Activated T-helper 1 cell treated with anti-CD3 and anti-CD28 coated beads, Interleukin-2, amount 50 U/mL, for 16 hours (primary cell): ENCODE measurements at places on chromosomes 16 and 17.

DNA sequence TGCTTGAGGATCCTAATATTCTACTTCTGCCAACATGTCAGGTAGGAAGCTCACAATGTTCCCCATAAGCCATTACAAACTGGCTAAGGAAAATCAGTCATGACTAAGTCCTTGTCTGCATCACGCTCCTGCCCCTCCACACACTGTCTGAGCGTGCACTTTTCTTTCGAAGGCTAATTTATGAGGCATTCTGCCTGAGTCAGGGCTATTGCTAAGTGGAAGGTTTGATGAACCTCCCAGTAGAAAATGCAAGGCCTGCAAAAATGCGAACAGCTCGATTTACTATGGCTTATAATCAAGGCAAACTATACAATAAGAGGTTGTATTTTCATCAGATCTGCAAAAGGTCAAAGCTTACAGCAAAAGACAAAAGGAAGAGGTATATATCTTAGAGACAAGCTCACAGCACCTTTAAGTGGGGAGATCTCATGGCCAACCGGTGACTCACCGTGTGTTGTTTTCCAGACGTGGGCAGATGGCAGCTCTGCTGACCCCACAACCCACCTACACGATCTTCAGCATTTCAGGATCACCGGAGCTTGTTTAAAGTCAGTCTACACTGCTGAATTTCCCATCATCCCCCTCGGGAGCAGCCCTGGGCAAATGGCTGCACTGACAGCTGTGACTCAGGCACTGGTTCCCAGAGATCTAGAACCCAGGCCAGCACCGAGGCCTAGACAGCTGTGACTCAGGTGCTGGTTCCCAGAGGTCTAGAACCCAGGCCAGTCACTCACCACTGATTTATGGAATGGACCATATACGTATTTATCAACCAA lies 26.1 kb downstream of the MEAK7 start:
- no peak for DNase-seq

GRCh38 chr17:72609501-72609900 lies 483.0 kb downstream of the SLC39A11 start:
- no peak for DNase-seq

GRCh38 chr17:42669977-42670788 lies 6.6 kb downstream of the PLEKHH3 start:
- no peak for DNase-seq

DNA sequence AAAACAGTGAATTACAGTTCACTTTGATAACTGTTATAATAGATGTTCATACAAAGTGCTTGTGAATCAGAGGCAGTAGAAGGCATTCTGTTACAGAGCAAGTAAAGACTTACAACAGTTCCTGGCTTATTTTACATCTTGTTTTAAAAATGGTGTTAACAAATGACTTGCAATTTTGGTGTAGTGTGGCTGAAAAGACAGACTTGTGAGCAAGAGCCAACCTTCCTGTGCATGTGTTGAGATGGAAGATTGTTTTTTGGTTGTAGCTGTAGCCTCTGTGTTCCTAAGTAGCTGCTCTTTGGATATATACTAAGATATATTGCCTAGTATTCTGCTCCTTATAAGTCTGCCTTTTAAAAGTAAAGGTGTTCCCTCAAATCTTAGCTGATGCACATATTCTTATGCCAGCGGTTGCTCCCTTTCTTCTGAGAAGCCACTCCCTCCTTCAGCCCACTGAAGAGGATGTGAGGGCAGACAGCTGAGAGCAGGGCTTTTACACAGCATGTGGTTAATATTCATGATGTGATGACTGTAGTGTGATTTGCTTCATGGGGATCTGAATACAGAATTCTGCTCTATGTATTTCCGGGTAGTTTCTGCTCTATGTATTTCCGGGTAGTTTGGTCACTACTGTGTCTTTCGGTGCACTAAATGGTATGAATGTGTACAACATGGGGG lies 182.3 kb downstream of the PHKB start:
- DNase-seq: no peak

GRCh38 chr17:27624539-27624938 lies 6.4 kb upstream of the LGALS9 start:
- no peak for DNase-seq

- no peak for DNase-seq
Observed at GRCh38 chr16:30151091-30151490, 28.1 kb upstream of the MAPK3 start.

GRCh38 chr17:40311575-40311974 lies 2.6 kb downstream of the RARA start:
- no peak for DNase-seq

- no peak for DNase-seq
Observed at GRCh38 chr16:11047939-11048800, 103.8 kb downstream of the CLEC16A start.

DNA sequence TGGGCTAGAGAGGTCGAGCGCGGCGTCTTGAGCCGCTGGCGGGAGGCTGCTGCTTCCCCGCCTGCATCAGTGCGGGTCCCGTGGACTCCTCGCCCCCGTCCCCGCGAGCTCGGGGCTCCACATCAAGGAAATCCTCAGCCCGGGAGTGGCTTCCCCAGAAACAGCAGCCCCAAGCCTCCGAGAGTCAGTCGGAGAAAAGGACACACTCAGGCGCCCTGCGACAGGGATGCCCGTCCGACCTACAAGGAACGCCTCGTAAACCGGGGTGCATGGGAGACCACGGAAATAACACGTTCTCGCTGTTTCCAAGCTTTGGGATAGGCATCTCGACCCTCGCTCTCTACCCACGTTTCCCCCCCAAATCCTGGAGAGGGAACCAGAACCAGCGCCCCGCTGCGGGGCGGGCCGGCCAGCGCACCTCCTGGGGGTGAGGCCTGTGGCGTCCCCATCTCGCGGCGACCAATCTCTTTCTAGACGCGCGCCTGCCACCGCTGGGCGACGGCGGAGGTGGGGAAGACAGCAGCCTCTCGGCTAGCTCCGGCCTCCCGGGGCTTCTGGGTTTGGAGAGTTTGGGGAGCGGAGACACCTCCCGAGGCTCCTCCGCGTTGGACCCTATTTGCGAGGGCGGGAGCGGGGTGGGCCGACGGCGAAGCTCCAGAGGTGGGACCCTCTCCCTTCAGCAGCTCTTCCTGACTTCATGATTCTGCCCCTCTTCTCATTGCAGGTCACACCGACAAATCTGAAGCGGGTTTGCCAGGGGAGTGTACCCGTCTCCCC lies 759 bp upstream of the TP53I13 start:
- peak; percentile 57 for DNase-seq

DNA sequence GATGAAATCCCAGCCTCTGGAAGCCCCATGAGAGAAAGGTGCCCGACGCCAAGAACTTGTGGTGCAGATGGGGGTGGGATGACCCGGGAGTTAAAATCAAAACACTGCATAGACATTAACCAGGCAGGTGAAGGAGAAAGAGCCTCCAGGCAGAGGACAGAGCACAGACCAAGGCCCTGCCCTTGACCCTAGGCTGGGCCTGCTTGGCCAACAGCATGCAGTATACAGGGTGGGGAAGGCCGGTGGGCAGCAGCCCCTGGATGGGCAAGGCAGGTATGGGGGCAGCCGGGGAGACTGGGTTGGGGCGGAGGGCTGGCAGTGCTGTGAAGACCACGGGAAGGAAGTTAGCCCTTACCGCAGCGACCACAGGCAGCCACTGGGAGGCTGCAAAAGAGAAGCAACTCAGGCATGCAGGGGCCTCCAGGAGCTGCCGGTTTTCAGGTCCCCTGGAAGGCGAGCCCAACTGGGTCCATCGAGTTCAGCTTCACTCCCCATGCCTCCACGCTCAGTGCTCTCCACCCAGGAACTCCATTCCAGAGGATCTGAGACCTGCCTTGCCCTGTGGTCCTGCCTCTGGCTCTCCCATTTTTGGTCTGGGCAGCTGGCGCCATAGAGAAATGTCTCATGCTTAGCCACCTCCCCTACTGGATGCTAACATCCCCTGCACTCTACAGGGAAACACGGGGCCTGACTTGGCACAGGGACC lies 81.2 kb downstream of the C16orf95 start:
- no peak for DNase-seq

DNA sequence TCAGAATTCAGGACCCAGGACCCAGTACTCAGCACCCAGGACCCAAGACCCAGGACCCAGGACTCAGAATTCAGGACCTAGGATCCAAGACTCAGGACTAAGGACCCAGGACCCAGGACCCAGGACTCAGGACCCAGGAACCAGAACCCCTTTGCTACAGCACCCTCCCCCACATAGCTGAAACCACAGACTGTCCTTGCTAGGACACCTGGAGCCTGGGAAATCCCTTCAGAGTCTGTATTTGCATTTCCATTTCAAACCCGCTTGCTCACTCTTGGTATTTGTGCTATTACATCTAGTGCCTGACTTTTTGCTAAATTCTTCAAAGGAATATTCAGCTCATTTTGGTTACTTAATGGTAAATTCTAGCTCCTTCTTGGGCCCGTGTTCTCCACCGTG lies 275.8 kb upstream of the MAF start:
- no peak for DNase-seq
